ENCODE measurements at places on chromosomes 12 and 14.

- DNase-seq: no peak
Measured at GRCh38 chr12:48993787-48994186, 5.4 kb downstream of the DDN start.

- DNase-seq: no peak
Measured at GRCh38 chr14:104925214-104925854, 655 bp downstream of the PLD4 start.

GRCh38 chr12:85956081-85956480, 82.0 kb downstream of the NTS start:
- no peak for DNase-seq

DNA sequence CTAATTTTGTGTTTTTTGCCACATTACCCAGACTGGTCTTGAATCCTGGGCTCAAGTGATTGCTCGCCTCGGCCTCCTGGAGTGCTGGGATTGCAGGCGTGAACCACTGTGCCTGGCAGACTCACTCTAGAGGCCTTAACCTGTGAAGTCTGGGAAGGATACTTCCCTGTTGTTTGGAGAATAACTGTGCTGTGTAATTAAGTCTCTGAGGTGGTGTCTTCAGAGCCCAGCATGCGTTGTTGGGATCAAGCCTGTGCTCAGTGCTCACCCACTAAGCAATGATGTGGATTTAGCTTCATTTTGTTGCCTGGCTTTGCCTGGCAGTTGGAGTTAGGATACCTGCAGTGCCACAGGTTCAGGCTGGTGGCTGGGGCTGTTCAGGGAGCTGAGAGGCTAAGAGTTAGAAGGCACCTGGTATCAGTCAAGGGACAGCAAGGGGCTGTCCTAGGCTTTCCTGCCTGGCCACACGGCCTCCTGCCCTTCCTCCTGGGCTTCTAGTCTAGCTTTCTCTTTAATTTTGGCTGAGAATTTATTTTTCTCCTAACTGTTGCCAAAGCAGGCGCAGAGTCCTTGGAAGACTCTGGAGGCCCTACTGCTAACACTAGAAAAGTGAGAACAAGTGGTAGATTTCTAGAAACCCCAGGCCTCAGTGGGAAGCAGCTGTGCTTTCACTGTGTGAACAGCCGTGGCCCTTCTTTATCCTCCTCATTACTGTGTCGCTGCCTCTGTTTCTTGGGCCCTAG, 38.5 kb downstream of the EP400 start:
- DNase-seq: no peak

Measured in activated naive CD8-positive, alpha-beta T cell treated with anti-CD3 and anti-CD28 coated beads, Interleukin-2, amount 50 U/mL, for 16 hours (primary cell).